ENCODE measurements at places on chromosomes 16 and 17.

GRCh38 chr17:79826204-79826680 lies 13.0 kb downstream of the CBX4 start:
- no peak for DNase-seq

DNA sequence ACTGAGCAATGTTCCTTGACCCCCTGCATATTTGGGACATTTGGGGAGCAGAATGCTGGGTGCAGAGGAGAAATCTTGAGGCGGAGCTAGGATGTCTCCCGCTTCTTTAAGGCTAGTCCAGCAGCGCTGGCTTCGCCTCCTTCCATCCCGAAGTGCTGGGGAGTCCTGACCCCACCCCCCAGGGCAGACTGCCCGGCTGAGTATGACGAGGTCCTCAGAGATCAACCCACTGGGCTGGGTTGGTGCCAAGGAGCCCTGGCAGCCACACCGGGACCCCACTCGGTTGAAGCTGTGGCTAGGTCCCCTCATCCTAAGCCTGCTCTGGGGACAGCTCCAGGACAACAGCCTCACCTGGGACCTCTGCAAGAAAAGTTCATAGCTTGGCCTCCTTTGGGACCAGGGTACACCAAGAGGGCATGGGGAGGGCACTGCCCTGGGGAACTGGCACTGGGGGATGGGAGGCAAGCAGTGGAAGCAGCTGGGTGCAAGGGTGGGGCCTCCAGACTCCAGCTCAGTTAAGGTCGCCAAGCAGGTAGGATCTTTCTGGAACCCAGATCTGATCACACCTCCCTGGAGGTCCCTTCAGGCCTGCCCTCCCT lies 11.0 kb downstream of the RHBDF2 start:
- no peak for DNase-seq

GRCh38 chr17:78917451-78918275 lies 7.5 kb downstream of the TIMP2 start:
- DNase-seq, result no peak

DNA sequence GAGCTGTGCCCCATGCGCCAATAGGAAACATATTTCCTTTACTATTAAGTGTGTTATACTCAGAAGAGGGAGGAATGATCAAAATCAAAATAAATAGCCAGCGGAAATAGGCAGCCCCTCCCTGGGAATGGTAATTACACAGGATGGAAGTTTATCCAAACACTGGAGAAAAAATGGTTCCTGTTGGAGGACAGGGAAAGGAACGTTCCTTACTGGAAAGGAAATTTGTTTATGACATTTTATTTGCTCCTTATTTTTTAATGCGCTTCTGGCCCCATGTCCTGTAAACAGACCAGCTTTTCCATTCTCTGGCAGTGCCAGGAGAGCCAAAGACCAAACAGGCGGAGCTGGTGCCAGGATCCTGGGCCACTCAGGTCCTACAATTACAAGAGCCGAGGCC lies 273.7 kb downstream of the SOX9 start:
- DNase-seq, result no peak

DNA sequence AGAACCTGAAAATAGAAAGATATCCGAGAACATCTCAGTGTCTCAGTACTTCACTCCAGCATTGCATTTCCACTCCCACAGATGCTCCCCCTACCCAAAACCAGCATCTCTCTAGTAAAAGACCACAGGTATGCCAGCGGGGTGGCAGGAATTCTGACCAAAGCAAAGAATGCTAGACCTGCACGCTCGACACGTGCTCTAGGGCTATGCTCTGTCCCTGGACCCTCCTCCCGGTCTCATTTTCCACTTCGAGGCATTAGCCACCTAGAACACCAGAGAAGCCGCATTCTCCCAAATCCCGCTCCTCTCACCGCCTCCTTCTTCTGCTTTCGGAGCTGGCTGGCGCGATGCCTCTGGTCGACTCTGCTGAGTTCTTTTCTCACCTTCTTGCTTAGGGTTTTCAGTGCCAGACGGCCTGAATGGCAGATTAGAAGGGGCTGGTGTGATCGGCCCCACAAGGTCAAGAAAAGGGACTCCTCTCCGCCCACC lies 487 bp downstream of the TSR1 start:
- DNase-seq, result no peak

- no peak for DNase-seq
Observed at GRCh38 chr16:74842413-74842812, 67.8 kb upstream of the FA2H start.

DNA sequence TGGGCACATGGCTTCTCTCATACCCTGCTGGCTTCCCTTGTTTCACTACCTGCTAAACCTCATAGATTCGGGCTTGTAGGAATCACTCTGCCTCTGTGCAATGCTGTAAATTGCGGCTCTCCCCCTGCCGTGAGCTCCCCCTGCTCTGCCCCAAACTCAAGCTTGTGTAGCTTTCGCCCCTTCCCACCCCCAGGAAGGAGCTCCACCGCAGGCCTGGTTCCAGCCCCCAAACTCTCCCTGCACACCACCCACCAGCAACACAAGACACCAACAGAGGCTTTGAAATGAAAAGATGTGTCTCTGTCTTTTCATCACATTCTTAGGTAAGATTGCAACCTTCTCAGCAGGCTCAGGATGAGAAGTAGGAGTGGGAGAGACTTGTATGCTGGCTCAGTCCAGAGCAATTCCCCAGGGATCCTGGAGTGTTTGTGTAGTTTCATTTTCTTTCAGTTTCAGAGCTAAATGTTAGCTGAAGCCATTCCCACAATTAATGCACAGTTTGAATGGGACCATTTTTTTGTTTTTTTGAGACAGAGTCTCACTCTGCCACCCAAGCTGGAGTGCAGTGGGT lies 14.2 kb downstream of the CX3CL1 start:
- DNase-seq, result no peak

Measured in activated CD4-positive, alpha-beta T cell treated with anti-CD3 and anti-CD28 coated beads, Interleukin-2, amount 50 U/mL, for 4 hours (primary cell).